ENCODE measurements at places on chromosomes 6 and 20. TPM values are rescaled to one million over a fixed set of nuclear protein-coding genes. Genes with fewer than 3 reads are reported as not detected.

NINL gene
- 0.77 TPM for polyA plus RNA-seq

IPCEF1 gene
- 31.2 TPM for polyA plus RNA-seq

SLC35F1 gene
- polyA plus RNA-seq, result not detected

OOEP gene
- polyA plus RNA-seq, result 0.29 TPM

WFDC12 gene
- polyA plus RNA-seq, result not detected

CST11 gene
- not detected for polyA plus RNA-seq

Data from immature natural killer cell (primary cell).